ENCODE measurements at places on chromosomes 12 and 14.

GRCh38 chr14:33693237-33693636 lies 257.6 kb downstream of the EGLN3 start:
- no peak for DNase-seq

DNA sequence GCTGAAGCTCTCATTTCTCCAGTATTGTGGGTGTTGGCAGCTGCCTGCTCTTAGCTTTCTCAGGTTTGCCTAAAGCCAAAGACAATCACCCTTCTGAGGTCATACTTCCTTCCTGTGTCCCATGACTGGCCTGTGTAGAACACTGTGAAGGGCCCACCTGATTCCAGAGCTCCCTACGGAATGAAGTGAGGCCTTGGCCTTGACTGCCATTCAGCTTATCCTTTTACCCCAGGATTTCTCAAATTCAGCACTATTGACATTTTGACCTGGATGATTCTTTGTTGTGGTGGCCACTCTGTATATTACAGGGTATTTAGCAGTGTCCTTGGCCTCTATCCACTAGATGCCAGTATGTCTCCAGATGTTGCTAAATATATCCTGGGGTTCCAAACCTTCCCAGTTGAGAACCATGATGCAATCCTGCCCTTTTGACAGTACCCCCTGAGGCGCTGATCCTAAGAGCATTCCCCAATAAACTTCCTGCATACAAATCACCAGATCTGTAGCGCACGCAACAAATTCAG lies 112.3 kb upstream of the KRR1 start:
- no peak for DNase-seq

GRCh38 chr12:106245767-106246166 lies 2.1 kb downstream of the CKAP4 start:
- DNase-seq, result no peak

- no peak for DNase-seq
Observed at GRCh38 chr14:36702474-36702873, 40.8 kb downstream of the PAX9 start.

GRCh38 chr12:51851413-51852124 lies 3.1 kb upstream of the FIGNL2 start:
- no peak for DNase-seq

GRCh38 chr12:110908377-110909152 lies 11.8 kb downstream of the MYL2 start:
- DNase-seq, result no peak

- DNase-seq, result no peak
Observed at GRCh38 chr12:126182619-126183236, 1117.5 kb downstream of the AACS start.

GRCh38 chr14:29222671-29223268 lies 456.2 kb downstream of the FOXG1 start:
- no peak for DNase-seq
